ENCODE measurements at places on chromosomes 5 and 9.

DNA sequence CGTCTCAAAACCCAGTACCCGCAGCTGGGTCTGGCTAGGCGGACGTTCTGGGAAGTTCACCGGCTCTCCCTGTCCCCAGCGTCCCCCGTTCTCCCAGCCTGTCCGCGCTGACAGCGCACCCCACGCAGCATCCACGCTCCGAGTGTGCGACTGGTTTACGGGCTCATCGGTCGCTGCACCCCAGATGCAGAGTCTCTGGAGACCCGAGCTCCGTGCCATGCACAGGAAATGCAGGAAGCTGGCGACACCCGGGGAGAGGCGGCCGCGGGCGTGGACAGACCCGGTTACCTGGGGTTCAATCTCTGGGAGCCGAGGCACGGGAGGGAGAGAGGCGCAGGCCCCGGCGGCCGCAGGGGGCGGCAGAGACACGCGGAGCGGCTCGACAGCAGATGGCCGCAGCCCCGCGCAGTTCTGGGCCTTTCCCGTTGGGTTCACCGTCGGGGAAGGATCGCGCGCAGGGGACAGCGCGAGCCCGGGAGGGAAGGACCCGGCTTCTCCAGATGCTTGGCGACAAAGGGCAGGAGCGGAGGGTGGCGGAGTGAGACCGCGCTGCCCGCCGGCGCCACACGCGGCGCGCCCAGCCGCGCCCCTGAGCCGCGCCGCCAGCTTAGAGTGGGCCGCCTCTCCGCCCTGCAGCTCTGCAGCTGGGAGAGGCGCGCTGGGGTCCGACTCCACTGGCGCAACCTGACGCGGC is 558 bp downstream of the SHROOM1 start:
- peak; percentile 66 for DNase-seq
- H3K27ac ChIP-seq: peak overlapping the region; percentile 81
- peaks cover 15% of the 10 kb centered on the region for H3K4me1 ChIP-seq
- peak overlapping the region; percentile 89 for H3K4me3 ChIP-seq
- H3K36me3 ChIP-seq: no peaks in the 10 kb centered on the region

DNA sequence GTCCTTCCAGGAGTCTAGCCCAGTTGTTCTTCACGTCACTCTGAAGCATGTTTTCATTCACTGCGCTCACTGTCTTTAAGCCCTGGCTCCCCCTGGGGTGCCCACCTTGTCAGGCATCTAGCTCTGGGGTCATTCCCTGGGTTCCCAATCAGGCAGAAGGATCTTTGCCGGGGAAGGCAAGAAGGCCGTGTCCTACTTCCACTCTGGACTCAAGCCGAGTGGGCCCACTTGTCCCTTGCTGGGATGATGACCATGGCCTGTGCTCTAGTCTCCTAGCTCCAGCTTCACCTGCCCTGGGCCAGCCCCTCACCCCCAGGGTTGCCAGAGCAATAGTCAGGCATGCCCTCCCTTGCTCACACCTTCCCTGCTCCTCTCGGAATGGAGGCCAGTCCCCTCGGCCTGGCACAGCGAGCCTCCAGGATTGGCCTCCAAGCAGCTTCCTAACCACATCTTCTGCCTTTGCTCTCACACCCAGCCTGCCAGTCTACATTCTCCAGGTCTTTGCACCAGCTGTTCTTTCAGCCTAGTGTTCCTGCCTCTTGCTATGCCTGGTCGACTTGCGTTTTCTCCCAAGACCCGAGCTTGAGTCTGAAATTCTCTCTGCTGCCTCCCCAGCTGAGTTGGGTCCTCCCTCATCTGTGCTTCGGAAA is 32.2 kb upstream of the PSD2 start:
- no peak overlapping the region for H3K4me3 ChIP-seq
- no peak overlapping the region for H3K27ac ChIP-seq

DNA sequence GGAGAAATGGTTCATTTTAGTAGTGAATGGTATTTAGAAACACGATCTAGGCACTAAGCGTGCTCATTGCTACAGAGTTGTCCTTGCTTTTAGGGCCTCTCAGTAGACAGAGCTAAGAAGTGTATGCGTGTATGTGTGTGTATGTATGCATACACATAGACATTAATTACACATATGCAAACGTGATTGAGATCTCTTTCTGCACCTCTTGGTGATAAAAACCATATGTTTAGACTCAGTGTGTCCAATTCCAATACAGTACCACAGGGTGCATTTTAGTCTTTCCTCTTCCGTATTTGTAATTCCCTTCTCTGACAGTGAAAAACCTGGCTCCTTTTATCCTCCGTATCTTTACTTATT is 13.1 kb downstream of the TRIO start:
- DNase-seq: no peak
- no peaks in the 10 kb centered on the region for H3K27me3 ChIP-seq
- H3K4me1 ChIP-seq: no peaks in the 10 kb centered on the region

- H3K4me3 ChIP-seq: no peak overlapping the region
- H3K4me1 ChIP-seq: no peaks in the 10 kb centered on the region
- H3K36me3 ChIP-seq: no peaks in the 10 kb centered on the region
- no peak overlapping the region for H3K27ac ChIP-seq
Measured at GRCh38 chr5:73812962-73813588, 187.1 kb downstream of the ARHGEF28 start.

GRCh38 chr5:74622122-74622521 is 18.4 kb downstream of the ENC1 start:
- no peaks in the 10 kb centered on the region for H3K36me3 ChIP-seq
- no peak overlapping the region for H3K4me3 ChIP-seq
- no peak for DNase-seq
- no peak overlapping the region for H3K27ac ChIP-seq
- H3K4me1 ChIP-seq: no peaks in the 10 kb centered on the region

- H3K27me3 ChIP-seq: no peaks in the 10 kb centered on the region
- H3K36me3 ChIP-seq: peaks cover 35% of the 10 kb centered on the region
- DNase-seq: no peak
- H3K27ac ChIP-seq: no peak overlapping the region
Measured at GRCh38 chr5:32274548-32275395, 38.0 kb downstream of the MTMR12 start.

DNA sequence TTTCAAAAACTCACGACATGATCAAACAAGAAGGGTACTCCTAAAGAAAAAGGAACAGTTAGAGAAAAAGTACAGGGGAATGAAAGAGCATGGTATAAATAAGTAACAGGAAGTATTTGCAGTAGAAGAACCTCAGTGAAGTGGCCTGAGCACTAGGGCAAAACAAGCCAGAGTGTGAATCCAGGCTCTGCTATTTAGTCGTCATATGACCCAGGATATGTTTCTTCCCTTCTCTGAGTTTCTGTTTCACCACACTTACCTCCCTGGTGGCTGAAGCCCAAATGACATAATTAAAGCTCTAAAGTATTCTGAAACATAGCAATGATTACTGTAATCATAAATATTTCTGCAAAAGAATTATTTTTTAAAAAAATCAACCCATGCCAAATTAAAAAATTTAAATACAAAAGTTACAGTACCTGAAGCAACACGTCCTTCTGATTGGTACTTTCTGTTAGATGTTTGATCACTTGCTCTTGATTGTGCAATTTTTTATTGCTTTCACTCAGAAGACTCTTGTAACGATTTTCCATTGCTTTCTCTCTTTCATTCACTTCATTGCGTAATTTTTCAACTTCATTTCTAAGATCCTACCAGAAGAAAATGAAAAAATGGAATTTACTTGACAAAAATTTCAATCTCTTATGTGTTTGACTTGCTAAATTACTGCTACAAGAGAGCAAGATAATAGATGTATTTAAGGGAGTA is 88.9 kb downstream of the CDK5RAP2 start:
- no peak for DNase-seq
- H3K27ac ChIP-seq: peak overlapping the region; percentile 40
- peaks cover 3% of the 10 kb centered on the region for H3K4me1 ChIP-seq

DNA sequence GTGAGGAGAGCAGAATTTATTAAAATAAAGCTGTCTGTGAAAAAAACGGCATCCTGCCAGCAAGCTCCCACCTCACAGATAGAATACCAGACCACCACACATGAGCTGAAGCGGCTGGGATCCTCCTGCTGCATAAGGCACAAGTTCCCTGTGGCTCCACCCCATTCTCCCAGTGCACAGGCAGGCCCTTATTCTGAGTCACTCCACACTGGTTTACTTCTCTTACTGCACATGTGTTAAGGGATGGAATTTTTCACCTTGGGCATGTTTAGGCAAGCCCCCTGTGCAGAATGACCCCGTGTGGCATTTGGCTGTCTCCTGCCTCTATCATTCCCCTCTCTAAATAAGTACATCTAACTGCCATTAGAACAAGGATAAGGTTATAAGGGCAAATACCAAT is 115.0 kb upstream of the ELAVL2 start:
- H3K27me3 ChIP-seq: no peaks in the 10 kb centered on the region
- no peak for DNase-seq
- H3K4me1 ChIP-seq: no peaks in the 10 kb centered on the region
- no peak overlapping the region for H3K27ac ChIP-seq
- H3K36me3 ChIP-seq: no peaks in the 10 kb centered on the region

DNA sequence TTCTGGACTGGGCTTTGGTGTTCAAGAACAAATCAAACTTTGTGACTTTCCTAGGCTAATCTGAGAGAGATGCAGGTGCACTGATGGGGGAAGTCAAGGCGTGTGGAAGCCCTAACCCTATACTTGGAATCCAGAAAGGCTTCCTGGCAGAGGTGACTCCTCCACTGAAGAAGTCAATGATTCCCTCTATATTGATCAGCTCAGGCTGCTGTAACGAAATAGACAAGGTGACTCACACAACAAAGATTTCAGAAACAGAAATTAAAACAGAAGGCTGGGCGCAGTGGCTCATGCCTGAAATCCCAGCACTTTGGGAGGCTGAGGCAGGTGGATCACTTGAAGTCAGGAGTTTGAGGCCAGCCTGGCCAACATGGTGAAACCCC is 69.6 kb upstream of the GGTA1 start:
- no peak overlapping the region for H3K27ac ChIP-seq
- DNase-seq: no peak
- no peak overlapping the region for H3K4me3 ChIP-seq
- no peaks in the 10 kb centered on the region for H3K4me1 ChIP-seq
- H3K27me3 ChIP-seq: peaks cover 3% of the 10 kb centered on the region
- H3K36me3 ChIP-seq: no peaks in the 10 kb centered on the region

GRCh38 chr5:23631302-23632045 is 124.1 kb downstream of the PRDM9 start:
- H3K4me1 ChIP-seq: no peaks in the 10 kb centered on the region
- no peaks in the 10 kb centered on the region for H3K27me3 ChIP-seq
- H3K36me3 ChIP-seq: no peaks in the 10 kb centered on the region
- H3K27ac ChIP-seq: no peak overlapping the region
- no peak overlapping the region for H3K4me3 ChIP-seq

GRCh38 chr9:84736081-84736480 is 66.6 kb downstream of the NTRK2 start:
- no peaks in the 10 kb centered on the region for H3K4me1 ChIP-seq
- no peaks in the 10 kb centered on the region for H3K36me3 ChIP-seq
- H3K27me3 ChIP-seq: no peaks in the 10 kb centered on the region
- no peak overlapping the region for H3K27ac ChIP-seq
